Left cardiac atrium (tissue), 4 donors: ENCODE measurements at places on chromosomes 3 and 15.

DNA sequence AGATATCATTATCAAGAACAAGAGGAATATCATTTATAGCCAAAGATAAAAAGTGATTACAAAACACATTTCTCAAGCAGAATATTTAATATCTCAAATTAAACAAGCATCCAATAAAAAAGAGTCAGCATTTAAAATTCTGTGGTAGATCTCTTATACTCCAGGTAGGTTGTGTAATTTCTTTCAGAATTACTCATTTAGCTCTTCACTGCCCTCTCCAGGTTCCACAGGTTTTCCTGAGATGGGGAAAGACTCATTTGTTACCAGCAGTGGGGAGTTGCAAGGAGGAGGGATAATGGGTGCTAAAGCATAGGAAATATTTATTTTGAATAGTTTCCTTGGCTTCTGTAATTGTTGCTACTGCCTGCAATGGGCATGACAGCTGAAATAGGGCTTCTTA is 83.1 kb upstream of the RASGRP1 start:
- DNase-seq, result no peak

DNA sequence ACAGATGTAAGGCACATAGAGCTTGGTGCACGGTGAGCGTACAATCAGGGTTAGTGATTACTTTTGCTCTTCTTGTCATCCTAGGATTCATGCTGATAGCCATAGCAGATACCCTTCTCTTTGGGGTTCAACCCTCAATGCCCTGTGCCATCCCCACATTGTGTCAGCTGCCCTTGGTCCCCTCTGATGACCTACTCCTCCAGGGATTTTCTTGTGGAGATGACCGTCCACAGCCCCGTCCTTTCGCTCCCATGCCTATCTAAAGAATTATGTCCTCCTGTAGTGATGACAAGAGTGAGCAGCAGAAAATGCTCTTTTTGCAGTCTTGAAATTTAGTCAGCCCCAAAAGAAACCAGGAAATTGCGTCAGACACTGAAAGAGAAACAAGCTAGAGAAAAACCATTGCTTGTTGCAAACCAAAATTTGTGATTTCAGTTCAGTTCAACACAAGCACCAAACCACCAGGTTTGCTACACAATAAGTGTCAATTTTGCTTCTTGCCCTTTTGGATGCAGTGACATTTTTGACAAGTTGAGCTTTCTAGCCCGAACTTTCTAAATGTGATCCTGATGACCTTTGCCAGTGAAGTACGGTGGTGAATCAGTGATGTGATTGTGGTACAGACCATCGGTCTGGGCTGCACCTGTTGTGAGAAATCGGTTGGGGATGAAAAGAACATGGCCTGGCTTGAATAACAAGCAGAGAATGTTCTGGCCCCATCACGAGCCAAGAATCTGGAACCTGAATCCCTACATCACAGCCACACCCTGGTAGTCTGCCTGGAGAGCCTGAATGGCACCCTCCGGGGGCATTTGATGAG is 41.3 kb downstream of the CMTM7 start:
- no peak for DNase-seq

DNA sequence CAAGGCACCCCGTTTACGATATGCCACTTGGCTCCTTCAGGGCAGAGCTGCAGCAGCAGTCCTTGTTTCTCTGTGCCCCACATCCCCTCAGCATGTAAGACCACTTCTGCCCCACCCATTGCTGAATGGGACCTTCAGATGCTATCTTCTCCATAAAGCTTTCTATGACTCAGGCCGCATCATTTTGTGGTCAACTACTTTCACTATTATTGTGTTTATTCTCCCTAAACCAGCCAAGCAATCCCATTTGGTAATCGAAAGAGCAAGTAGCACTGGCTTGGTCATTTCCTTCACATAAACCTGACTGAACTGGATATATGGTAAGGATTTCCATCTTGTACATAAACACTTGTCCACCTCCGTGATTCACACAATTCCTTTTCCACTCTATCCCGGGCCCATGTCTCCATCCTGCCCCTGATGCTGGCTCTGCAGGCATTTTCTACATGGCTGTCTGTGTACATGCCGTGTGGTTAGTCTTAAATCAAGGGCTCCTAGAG is 25.7 kb downstream of the LIPC start:
- DNase-seq, result no peak

DNA sequence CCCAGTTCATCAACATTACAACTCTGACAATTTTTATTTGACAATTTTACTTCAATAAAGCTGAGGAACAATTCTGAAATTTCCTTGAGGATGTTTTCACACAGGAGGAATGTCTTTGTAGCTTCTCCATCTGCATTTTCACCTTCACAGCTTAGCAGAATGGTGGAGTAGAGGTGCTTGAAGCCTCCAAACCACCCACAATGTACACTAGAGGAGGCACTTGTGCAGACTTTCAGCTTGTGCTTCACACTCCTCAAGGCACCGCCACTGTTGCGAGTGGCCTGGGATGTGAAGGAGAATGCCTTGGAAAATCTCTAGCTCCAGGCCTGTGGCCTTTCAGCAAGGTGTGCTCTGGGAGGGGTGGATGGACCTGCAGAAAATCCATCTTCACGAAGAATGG is 181.9 kb downstream of the EPHB1 start:
- DNase-seq, result no peak

GRCh38 chr3:54228806-54229205 is 106.5 kb downstream of the CACNA2D3 start:
- no peak for DNase-seq

- no peak for DNase-seq
These were observed 97.2 kb downstream of the SEC22A start for GRCh38 chr3:123298903-123299302.

GRCh38 chr3:176919836-176920765 is 277.2 kb downstream of the TBL1XR1 start:
- DNase-seq, result peak; percentile 29

GRCh38 chr3:129161860-129162271 is 1.0 kb upstream of the ISY1 start:
- no peak for DNase-seq

DNA sequence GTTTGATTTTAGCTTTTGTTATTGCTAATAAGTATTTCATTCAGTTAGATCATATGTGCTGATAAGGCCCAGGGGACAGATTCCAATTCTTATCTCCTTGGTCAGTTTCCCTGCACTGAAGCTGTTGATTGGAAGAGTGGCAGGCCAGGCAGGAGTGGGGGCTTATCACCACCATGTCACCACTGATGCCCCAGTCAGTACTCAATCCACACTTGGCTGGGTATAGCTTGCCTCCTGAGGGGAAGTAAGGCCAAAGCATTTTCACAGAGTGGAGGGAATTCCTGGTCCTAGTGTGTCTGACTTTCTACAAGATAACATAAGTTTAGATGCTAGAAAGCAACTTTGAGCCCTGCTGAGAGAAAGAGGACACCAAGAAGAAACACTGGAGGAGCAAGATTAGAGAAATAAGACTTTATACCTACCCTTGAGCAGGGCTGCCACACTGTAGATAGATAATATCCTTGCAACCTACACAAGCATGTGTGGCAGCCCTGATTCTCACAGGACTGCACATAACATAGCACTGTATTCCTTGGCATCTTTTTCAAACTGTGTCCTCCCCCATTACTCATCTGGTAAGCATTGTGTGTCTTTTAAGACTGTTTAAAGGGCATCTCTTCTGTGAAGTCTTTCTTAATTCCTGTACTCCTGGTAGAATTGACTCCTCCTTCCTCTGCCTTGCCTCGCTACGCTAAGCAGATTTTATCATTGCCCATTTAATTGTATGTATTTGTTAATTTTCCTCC is 24.3 kb downstream of the OXNAD1 start:
- DNase-seq, result no peak

DNA sequence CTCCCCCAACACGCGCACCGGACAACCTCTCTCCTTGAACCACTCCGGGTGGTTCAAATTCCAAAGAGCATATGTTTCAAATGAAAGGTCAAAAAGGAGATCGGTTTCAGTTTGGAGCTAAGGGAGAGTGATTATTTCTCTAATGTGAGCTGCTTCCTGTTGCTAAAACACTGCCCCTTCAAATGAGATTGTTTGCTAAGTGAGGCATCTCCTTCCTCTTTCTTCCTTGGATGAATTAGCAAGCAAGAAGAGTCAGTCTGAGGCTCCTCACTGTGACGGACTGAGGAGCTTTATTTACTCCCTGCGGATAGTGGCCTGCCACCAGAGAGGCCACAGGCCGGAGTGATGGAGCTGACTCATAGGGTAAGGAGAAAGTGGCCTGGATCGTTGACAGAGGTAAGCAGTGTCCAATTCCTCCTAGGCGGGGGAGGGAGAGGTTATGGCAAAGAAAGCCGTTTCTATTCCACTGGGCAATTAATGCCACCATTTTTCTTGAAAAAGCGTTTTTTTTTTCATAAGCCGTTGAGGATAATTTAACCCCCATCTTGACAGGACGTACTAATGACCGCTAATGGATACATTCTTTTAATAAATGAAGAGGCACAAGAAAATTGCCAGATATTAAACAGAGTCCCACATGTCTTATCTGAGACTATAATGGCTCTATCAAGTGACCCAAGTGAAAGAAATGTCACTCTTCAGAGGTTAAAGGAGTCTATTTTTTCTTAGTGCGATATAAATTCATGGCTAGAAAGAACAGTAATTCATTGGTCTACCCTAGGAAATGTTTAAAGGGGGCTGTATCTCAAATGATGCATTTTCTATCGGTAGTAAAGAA is 167.0 kb upstream of the ANKRD28 start:
- peak; percentile 28 for DNase-seq

DNA sequence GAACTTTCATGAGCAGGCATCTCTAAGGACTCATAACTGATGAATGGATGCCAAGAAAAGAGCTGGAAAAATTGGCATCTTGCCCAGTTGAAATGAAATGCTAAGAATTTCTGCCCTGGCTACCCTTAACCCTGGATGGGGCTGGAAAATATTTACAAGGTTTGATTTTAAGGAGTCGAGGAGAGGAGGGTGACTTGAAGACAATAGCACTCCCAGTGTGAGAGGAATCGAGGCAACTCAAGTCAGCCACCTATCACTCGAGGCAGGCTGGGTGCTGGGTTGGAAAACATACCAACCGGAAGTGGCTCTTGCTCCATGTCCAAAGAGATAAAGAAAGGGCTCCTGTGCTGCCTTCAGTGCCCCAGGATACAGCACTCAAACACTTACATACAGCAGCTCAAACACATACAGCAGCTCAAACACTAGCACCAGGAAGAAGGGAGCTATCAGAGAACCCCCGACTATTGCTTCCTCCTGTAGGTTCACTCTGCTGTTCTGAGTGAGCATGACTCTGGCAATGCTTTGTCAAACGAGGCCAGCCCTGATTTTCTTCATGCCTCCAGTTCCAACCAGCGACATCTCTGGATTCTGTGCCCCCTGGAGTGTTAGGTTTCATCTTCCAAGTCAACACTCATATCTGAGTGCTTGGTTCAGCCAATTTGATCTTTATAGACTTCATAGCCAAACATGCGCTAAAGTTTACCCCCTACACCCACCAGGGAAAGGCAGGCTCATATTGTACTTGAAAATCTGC is 4.9 kb downstream of the PRICKLE2 start:
- DNase-seq, result no peak

GRCh38 chr3:11568503-11569155 is 75.1 kb downstream of the VGLL4 start:
- DNase-seq, result peak; percentile 86

GRCh38 chr15:66491846-66492245 is 5.7 kb downstream of the SNAPC5 start:
- DNase-seq, result no peak

DNA sequence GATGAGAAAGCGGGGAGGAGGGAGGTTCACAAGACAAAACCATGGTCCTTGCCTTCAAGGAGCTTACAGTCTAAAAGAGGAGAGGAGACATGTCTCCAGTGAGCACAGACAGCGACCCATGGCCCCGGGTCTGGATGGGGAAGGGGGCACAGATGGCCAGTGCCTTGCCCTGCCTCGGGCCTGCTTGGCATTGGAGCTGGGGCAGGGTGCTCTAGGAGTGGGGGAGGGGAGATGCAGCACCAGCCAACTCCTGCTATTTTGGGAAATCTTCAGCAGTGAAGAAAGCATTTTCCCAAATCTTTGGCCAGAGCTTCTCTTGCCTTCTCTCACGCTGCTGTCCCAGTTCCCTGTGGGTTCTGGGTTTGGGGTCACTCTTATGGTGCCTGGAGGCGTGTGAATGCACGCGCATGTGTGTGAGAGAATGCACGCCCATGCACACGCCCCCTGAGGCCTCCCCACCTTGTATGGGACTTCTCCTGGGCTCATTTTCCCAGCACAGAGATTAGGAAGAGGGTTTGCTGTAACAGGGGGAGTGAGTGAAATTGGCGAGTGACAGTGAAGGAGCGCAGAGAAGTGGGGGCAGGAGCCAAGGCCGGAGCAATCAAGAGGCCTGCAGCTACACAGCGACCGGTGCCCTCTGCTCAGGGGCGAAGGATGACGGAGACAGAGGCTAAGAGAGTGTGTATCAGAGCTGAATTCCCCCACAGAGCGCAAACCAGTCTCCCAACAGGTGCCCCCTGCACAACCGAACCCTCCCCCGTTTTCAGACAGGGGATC is 71.5 kb downstream of the SEMA5B start:
- DNase-seq, result no peak

GRCh38 chr3:14701676-14702075 is 26.7 kb downstream of the C3orf20 start:
- DNase-seq, result no peak

DNA sequence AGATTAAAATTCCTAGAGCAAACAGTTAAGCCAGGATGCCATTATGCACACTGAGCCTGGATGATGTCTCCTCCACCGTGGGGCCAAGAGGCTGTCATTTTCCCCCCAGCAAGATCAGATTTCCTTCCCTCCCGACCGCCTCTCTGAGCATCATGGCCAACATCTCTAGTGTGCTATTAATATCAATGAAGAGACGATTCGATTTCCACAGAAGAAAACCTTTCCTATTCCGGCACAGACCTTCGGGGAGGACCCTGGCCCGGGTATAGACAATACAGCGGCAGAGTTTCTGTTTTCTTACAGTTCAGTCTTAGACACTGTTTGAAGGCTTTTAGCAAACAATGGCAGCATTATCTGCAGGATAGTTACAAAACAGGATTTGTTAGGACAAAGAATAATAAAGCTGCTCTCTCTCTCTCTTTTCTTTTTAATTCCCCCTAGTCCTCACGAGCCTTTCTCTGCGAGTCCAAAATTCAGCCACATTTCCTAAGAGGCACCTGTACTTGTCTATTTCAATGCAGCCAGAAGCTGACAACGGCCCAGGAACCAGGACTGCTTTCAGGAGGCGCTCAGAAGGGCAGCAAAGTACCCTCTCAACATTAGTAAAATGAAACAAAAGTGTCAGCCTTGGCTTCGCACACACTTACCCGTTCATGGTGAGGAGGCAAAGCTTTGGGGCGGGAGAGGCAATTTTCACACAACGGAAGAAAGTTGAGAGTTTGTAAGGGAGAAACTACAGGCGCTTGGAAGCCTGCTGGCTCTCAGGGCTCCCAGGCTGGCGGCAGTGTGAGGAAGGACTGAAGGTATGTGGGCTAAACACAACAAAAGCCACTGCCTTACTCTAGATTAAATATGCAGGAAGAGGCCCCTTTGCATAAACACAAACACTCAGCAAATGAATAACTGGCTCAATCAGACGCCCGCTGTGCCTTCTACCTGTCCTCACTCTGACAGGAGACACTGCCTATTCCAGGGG is 278.0 kb downstream of the FOXP1 start:
- peak; percentile 38 for DNase-seq

DNA sequence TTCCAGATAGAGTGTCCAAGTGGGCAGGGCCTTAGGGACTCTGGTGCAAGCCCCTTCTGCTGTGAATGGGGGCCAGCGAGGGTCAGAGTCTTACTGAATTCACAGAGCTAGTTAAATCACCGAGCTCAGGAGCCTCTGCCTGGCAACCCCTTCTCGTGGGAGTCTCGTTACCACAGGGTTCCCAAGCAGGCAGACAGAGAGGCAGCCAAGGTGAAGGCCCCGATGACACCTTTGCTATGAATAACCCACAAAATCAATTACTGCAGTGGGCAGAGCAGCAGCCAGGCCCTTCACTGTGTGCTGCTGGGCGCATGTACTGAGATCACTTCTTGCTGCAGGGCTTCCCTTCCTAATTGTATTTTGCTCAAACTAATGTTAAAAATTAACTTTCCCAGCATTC is 56.9 kb downstream of the SPSB4 start:
- DNase-seq, result no peak
